ENCODE measurements at places on chromosomes 4 and X. TPM values are rescaled to one million over a fixed set of nuclear protein-coding genes. Genes with fewer than 3 reads are reported as not detected.
A peak's percentile ranks its signal among the peaks of the same experiment; 100 is the strongest.

GRCh38 chrX:110703641-110704040, 92.0 kb downstream of the CHRDL1 start:
- no peak for DNase-seq

DNA sequence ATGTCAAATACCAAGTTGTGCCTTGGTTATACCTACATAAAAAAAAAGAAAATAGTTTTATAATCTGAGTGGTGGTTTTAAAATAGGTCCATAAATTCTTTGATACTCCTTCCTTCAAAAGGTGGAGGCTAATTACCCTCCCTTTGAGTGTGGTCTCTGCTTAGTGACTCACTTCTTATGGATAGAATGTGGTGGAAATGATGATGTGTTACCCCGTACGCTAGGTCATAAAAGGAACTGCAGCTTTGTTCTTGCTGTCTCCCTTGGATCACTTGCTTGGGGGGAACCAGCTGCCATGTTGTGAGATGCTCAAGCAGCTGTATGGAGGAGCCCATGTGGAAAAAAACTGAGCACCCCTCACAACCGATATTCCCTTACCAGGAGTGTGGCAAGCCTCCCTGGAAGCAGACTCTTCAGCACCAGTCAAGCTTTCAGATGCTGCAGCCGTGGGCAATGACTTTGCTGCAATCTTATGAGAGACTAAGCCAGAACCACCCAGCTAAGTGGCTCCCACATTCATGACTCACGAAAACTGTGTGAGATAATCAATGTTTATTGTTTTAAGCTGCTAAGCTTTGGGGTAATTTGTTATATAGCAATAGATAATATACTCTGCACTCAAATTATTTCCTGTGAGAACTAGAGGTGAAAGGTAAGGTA, 195.0 kb upstream of the GATB start:
- DNase-seq = no peak

DNA sequence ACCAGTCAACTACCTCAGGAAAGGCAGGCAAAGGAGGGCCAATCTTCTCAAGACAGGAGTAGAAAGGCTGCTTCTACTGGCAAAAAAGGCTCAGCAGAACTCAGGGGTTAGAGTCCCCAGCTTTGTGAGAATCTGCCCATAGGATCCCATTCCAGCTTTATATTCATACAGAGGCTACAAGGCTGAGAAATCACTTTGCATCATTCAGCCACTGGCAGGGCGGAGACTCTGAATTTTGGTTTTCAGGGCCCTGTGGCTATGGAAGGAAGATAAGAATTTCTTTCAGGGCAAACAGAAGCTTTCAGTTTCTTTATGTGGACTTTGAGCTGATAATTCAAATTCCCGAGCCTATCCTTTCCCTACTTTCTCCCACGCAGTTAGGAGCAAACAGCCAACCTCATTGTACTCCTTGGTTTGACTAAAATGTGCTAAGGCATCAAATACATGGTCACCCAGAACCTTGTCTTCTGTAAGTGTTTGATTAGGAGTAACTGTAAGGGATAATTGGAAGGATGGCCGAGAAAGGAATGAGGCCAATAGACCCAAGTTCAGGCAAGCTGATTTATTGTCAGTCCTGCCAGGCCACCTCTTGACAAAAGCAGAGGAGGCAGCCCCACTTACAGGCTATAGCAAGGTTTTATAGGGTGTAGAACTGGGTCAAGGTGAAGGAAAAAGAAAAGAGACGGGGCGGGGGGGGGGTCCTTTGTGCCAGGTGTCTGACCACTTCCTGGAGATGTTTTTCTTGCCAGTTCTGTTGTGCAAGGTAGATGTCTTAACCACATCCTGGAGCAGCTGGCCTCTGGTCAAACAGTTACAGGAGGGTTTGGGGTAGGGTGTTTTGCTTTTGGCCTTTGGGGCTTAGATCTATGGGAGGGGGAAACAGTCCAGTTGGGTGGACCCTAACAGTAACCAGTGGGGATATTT, 165.3 kb upstream of the PPP1R2C start:
- no peak for DNase-seq

DNA sequence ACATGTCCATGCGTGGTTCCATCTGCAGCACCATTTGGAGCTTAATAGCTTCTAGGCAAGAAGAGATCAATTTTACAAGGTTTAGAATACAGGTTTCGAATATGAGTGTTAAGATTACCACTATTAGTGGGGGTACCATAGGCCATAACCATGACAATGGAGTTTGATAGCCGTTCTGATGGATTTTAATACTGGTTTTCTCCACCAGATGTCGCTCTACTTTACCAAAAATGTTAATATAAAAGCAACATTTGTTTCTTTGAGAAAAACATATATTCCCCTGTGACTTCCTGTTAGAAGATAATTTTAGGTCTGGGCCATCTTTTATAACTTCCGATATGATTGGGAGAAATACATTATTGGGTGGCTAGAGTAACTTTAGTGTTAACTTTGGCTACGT, 499.7 kb upstream of the POU3F4 start:
- no peak for DNase-seq

DNA sequence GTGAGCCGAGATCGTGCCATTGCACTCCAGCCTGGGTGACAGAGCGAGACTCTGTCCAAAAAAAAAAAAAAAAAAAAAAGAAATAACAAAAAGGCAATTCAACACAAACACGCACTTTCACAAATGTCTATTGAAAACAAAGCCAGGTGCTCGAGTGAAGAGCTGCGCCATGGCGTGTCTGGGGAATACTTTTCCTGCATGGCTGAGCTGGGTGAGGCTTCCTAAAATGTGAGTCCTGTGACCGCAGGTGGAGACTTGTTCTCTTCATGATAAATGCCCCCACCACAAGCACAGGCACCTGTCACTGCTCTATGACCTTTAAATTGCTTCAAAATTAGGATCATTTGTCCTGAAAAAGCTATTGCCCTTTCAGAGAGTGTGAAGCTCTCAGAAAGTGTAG, 4.0 kb upstream of the ABLIM2 start:
- DNase-seq = no peak

- DNase-seq = peak; percentile 68
These were observed 18.9 kb downstream of the CNGA2 start for GRCh38 chrX:151753313-151754046.

DNA sequence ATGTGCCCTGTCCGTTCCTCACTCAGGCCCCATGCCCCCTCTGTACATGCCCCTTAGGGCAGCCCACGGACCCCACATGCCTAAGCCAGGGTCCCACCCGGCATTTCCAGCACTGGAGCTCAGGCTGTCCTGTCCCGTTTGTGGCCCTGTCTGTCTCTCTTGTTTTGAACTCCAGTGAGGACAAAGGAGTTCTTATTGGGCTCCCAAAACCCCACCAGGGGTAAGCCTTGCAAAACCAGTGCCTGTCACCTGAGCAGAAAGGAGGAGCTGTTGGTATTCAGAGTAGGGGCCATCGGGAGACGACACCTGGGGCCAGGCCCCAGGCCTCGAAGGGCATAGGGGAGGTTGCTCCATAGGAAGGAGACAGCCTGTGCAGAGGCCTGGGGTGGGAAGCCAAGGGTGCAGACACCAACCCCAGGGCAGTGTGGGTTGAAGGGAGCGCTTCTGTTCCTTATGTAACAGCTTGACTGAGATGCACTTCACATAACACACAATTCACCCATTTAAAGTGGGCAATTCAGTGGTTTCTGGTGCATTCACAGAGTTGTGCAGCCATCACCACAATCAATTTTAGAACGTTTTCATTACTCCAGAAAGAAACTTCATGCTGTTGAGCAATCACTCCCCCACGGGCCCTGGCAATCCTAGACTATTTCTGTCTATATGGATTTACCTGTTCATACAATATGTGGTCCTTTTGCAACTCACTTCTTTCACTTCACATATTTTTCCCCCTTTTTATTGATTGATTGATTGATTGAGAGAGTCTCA, 31.7 kb downstream of the MAN2B2 start:
- no peak for DNase-seq

DNA sequence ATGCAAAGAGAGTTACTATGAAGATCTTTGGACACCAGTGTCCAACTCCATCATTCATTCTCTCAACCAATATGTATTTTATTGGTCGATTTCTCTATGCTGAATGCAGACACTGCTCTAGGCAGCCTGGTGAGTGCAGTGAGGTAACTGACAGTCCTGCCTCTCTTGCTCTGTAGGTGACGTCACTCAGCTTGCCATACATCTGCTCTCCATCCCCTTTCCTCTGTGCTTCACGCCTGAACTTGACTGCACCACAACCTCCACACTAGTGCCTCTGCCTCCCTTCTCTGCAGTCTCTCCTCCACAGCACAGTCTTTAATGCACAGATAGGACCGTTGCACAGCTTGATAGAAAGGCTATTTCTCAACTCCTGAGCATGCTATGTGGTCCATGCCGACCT, 344.9 kb upstream of the NOCT start:
- no peak for DNase-seq

DNA sequence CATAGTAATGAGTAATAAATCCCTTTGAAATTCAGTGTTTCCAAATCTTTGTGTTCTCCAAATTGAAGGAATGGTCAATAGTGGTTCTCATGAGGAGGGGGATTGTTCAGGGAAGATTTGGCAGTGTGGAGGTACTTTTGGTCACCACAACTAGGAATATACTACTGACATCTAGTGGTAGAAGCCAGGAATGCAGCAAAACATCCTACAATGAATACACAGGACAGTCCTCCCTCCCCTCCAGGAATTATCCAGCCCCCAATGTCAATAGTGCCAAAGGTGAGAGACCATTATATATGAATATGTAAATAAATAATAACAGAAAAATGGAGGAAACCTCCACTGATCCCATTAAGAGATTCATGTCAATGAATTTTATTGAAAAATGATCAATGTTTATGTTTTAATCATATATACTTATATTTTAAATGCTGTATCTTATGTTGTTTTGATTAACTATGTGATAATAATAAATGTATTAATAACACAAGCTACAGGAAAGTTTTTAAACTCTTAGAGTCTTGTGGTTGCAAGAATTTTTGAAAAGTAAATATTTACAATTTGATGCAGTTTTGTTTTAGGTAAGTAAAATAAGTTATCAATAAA, 14.4 kb upstream of the FAM9A start:
- no peak for DNase-seq

DNA sequence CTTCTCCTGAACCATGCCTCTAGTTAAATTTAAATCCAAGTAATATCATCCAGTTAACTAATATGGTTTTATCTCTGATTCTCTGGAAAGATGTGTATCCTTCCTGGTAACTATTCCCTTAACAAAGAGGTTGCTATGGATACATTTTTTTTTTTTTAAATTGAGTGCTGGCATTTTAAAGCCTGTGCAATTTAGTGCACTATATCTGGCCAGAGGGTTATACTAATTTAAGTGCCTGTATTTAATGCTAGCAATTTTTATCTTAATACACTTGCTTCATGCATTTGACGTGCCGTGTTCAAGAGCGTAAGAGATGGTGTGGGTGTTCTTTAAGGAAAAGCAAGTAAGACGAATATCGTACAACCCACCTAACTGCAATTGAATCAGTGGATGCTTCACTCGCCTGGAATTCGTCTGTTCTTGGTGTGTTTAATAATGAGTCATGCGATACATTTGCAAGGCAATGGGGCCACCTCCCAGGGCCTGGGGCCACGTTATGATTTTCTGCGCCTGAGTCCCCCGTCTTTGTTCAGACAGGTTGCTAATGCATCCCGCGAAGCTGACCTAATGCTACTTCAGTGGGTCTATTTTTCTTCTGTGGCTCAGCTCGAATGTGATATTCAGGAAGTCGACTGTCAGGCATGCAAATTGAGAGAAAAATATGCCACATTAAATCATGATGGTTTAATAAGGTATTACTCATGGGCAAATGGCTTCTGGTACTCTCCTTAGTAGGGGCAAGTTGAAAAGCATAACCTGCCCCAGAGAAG, 14.2 kb upstream of the MID1 start:
- no peak for DNase-seq

DNA sequence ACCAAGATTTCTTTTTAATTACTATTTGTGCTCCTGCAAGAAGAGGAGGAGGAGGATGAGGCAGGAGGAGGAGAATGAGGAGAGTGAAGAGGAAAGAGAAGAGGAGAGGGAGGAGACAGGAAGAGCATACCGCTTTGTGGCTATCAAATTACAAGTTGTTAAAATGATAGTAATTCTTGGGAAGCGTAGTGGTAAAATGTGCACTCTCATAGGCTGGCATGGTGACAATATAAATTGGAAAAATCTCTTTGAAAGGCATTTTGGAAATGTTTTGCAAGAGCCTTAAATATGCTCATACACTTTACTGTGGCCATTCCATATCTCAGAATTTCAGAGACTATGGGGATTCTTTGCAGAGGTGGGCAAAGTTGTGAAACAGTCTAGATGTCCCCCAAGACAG, 53.2 kb downstream of the MXRA5 start:
- no peak for DNase-seq

Gene HSFX1
- total RNA-seq = not detected

Gene RASL11B
- 1.3 TPM for total RNA-seq

All from right lobe of liver (tissue), 6 donors.